ENCODE measurements at places on chromosomes 7 and 10.

DNA sequence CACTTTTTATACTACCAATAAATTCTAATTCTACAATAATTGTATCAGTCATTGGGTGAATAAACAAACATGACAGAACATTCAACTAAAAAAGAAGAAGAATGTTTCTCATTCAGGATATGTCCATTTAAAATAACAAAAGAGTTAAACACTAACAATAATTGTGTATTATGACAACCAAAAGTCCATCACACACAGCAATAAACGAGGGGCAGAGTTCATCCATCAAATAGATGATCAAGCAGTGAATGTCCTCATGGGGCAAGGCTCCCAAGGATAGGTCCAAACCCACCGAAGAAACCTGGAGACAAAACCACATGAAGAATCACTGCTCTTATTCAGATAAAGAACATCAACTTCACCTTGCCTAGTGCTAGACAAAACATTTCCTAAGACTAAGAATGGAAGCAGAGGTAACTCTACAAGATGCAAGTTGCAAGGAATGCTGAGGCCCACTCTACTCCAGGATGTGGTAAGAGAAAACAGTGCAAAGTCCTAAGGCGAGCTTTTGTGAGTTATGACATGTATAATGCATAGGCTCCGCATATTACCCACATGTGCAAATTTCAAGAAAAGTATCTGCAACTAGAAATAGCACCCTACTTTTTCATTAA lies 115.1 kb downstream of the PARD3 start:
- no peak for DNase-seq

GRCh38 chr10:11805792-11806191 lies 17.4 kb upstream of the PROSER2 start:
- no peak for DNase-seq

DNA sequence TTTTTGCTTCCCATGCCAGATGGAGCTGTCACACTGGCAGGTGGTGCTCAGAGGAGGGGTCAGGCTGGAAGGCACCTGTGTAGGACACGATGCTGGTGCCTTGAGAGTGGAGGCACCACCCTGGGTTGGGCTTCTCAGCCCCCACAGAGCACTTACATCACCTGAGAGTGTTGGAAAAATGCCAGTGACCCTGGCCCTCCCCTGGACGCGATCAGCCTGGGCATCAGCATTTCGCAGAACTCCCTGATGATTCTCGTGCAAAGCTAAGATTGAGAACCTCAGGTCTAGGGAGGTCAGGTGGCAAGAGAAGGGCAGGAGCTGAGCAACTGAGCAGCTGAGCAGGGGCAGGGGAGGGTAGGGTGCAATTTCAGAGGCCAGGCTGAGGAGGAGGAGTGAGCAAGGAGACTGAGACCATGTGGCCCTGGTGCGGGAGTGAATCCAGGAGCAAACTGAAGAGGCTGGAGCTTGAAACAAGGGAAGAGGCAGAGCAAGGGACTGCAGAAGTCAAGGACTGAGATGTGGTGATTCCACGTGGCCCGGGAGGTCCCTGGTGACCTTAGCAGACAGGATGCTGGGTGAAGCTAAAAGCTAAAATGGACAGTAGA lies 24.7 kb upstream of the GRID1 start:
- DNase-seq, result no peak

DNA sequence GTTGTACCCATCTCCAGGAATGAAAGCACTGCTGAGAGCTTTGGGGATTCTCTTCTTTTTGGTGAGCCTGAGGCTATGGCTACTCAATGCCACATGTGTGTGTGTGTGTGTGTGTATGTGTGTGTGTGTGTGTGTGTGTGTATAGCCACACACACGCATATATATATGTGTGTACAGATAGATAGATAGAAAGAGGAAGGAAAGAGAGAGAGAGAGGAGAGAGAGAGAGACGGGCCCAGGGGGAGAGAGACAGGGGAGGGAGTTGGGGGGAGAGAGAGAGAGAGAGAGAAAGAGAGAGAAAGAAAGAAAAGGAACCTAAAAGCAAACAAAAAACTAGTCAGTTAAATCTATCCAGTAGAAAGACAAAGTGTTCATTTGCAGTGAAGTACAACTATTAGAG lies 8.3 kb downstream of the SLC13A4 start:
- DNase-seq, result no peak

DNA sequence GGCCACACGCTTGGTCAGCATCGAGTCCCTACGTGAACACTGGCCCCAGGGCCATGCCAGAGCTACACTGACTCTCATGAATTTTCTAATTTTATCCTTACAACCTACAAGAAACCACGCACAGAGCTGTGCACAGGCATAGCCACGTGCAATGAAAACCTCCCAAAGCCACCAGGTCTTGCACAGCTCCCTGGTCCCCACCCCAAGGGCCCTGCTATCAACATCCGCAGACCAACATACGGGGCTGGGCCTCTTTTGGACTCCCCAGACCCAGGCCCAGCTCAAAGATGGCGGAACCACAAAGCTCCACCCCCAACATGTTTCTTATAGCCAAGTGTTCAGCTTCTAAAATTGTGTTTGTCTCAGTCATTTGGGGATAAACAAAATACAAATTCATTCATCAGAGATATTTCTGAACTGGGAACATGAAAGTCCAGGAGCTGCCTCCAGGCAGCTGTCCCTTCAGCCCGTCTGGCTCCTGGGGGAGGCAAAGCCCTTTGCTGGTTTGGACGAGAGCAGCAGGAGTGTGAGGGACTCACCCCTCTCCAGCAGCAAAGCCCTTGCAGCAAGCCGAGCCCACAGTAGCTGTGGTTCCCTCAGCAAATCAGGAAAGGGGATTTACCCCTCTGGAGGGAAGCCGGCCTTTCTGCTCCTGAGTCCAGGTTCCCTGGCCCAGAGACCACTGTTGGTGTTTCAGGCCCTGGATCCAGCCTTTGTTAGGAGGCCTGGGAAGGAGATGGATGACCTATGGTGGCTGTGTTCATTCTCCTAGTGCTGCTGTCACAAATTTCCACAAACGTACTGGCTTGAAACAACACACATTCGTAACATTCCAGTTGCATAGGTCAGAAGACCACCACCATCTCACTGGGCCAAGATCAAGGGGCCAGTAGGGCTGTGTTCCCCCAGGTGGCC lies 75.1 kb downstream of the OAT start:
- DNase-seq, result no peak

- no peak for DNase-seq
These were observed 2.2 kb downstream of the ADCY1 start for GRCh38 chr7:45576249-45576929.

GRCh38 chr10:30759423-30759822 lies 129.9 kb upstream of the LYZL2 start:
- DNase-seq, result no peak

DNA sequence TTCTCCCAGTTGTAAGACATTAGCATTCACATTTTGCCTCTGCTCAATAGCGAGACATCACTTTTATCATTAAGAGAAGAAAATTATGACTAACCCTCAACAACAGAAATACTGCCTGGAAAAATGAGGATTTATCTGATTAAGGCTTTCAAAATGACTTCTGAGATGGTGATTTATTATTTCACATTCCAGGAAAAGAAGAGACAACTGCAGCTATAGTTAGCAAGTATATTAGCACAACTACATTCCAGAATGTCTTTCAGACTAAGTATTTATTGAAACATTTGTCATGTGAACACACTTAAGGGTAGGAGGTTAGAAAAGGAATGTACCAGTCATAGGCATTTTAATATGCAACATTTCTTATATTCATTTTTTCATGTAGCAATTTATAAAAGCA lies 162.0 kb downstream of the IQUB start:
- DNase-seq, result no peak

DNA sequence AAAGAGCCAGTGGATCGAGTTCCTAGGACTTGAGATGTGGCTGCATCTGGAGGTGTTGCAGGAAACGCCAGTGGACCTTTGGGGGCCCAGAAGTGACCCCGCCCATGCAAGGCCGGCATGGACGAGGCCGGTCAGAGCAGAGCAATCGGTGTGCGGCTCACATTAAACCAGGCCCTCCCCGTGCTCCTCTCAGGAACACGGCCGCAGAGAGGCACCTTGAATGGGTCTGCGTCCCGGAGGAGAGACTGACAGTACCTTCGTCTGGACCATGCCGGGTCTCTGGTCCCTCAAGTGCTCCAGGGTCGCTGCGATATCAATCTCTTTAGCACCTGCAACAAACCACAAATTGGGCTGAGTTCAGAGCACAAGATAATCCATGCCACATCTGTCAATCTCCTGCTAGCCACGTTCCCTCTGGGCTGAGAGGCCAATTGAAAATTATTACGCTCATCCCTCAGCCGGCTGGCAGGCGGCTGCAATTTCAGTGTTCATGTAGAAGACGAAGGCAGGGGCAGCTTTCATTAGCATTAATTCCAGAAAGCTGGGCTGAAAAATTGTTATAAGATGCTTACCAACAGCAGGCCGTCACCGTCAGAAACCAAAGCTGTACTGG lies 212.0 kb downstream of the DNAJB6 start:
- no peak for DNase-seq

- DNase-seq, result no peak
These were observed 28.8 kb downstream of the ABLIM1 start for GRCh38 chr10:114629083-114629823.
